ENCODE measurements at places on chromosomes 12 and 14.

DNA sequence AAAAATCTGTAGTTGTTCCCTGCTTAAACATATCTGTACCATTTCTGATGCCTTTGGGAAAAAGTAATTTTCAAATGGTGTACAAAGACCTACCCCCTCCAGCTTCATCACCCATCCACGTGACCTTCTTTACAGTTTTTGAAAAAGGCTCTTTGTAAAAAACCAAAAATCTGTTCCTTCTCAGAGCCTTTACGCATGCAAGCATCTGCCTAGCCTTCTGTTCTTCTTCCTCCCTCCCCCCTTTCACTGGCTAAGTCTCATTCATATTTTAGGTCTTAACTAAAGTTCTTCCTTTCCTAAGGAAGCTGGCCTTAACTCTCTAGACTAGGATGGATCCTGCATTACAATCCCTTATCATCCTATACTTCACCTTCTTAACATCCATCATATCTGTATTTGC lies 10.4 kb downstream of the CAPRIN2 start:
- DNase-seq, result no peak

DNA sequence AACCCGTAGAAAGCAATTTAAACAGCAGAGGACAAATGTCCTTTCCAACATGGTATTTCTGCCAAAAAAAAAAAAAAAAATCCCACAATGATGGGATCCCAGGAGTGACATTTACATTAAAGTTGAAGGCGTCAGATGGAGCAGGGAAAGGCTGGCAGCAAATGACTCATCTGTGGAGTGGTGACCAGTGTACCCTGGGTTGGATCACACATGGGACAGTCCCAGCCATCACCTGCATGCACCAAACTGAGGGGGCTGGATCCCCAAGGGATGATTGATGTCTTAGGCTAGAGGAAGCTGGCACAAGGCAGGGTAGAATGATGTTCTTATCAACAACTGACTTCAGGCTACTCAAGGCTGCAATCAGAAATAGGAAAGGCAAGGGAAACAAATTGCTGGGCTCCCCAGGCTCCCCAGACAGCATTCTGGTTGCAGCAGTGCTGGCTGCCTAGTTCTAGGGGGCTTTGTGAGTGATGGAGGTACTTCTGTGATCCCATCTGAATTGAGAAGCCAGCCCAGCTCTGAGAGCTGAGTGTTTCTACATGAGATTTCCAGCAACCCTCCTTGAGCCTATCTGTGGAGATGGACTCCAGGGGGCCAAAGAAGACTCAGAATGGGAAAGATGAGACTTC lies 117.9 kb downstream of the DPF3 start:
- no peak for DNase-seq

GRCh38 chr14:34072921-34073320 lies 122.0 kb upstream of the EGLN3 start:
- no peak for DNase-seq

DNA sequence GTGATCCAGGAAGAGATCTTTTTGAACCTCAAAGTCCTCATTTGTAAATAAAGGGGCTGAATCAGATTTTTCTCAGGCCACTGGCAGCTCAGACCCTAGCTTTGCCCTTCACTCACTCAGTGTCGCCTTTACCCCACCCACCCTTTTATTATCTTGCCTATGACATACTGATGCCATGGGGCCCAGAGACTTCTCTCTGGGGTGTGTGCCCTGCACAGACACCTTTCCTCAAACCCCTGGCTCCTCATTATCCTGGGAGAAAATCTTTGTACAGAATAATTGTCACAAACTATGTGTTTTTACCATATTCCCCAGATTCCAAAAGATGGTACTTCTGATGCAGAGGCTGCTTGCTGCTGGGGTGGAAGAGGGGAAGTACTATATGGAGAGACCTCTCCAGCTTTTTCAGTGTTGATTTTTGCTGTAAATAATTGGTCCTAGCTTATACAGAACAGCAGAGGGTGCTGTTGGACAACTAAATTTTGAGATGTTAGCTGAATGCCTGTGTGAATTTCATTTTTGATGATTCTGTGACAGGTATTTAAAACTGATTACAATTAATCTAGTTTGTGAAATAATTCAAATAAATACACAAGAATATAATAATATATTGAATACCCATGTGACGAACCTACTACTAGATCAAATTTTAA lies 53.9 kb upstream of the DCD start:
- DNase-seq, result peak; percentile 37
